ENCODE measurements at places on chromosomes 12 and 14. TPM values are rescaled to one million over a fixed set of nuclear protein-coding genes. Genes with fewer than 3 reads are reported as not detected.

The LRRC9 gene
- total RNA-seq: not detected

The GPR137C gene
- 1.1 TPM for total RNA-seq

The MYO1A gene
- 0.07 TPM for total RNA-seq

- no peak for DNase-seq
Measured at GRCh38 chr14:89564989-89565388, 148.0 kb upstream of the FOXN3 start.

GRCh38 chr14:68547305-68548193, 245.3 kb downstream of the ZFP36L1 start:
- DNase-seq: peak; percentile 78

GRCh38 chr12:3550839-3551238, 59.8 kb downstream of the PRMT8 start:
- no peak for DNase-seq

DNA sequence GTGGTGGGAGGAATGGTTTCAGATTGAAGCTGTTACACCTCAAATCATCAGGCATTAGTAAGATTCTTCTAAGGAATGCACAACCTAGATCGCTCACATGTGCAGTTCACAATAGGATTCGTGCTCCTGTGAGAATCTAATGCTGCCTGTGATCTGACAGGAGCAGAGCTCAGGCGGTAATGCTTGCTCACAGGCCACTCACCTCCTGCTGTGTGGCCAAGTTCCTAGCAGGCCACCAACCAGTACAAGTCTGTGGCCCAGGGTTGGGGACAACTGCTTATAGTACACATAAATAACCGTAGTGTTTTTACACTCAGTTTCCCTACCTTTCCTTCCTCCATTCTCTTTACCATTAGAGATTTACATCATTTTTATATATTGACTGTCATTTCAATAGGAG, 121.4 kb downstream of the SLCO1B3 start:
- no peak for DNase-seq

GRCh38 chr14:88422047-88422446, 36.6 kb downstream of the SPATA7 start:
- no peak for DNase-seq

DNA sequence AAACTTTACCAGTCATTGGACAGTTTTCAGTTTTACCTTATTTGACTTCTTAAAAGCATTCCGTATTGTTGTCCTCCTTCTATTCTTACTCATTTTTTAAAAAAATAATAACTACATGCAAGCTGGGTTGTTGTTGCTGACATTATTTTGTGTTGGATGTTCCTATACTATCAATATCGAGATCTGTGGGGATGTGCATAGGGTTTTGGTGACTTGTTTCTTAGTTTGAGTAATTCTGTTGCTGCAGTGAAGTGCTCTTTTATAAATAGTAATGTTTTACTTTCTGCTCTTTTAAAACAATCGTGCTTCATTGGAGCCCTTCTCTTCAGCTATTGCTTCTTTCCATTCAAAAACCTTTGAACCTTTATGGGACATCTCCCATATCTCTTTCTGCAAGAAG, 79.4 kb downstream of the METTL25 start:
- DNase-seq: no peak

GRCh38 chr12:20282401-20282800, 85.9 kb upstream of the PDE3A start:
- DNase-seq: no peak

- DNase-seq: no peak
Measured at GRCh38 chr12:32053881-32054624, 52.6 kb upstream of the BICD1 start.

All from epithelial cell of proximal tubule (primary cell).